ENCODE measurements at places on chromosomes 4 and X.

GRCh38 chr4:10013722-10014121 lies 7.6 kb downstream of the SLC2A9 start:
- peak; percentile 64 for DNase-seq

- peak; percentile 52 for DNase-seq
Observed at GRCh38 chr4:32022071-32022470, 1301.9 kb downstream of the PCDH7 start.

- no peak for DNase-seq
Observed at GRCh38 chrX:28379103-28379502, 208.1 kb upstream of the IL1RAPL1 start.

GRCh38 chr4:186144946-186145569 lies 40.6 kb downstream of the FAM149A start:
- DNase-seq = peak; percentile 6

GRCh38 chrX:2517055-2517454 lies 16.3 kb upstream of the DHRSX start:
- no peak for DNase-seq

GRCh38 chr4:9811806-9812205 lies 30.4 kb downstream of the DRD5 start:
- no peak for DNase-seq

GRCh38 chr4:158965226-158965625 lies 137.7 kb upstream of the RAPGEF2 start:
- no peak for DNase-seq

All from PC-3 (cell line).